ENCODE measurements at places on chromosomes 11 and 22. TPM values are rescaled to one million over a fixed set of nuclear protein-coding genes. Genes with fewer than 3 reads are reported as not detected.

PLA2G3 gene
- total RNA-seq = not detected

PHOX2A gene
- 1.3 TPM for total RNA-seq

KRTAP5-2 gene
- not detected for total RNA-seq

ASRGL1 gene
- total RNA-seq = 6.8 TPM

ENTHD1 gene
- total RNA-seq = not detected

ZNF280A gene
- not detected for total RNA-seq

VPS51 gene
- total RNA-seq = 414 TPM

GRCh38 chr11:69400771-69401590 is 80.5 kb upstream of the LINC01488 start:
- DNase-seq = no peak

DNA sequence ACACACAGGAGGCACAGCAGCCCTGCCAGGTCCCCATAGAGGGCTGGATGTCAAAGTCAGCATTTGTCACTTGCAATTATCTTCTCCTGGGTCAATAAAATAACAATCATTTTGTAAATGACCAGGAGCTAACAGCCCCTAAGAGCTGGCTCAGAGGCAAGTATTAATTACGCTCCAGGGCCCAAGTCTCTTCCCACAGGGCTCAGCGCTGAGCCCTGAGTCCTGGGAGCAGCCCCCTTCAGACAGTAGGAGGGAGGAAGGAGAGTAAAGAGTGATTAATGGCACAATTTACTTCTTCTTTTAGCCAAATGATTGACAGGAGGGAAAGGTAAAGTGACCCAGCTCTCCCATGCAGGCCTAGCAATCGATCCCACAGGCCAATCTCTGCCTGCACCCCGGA is 99.0 kb upstream of the DRD2 start:
- DNase-seq = no peak

DNA sequence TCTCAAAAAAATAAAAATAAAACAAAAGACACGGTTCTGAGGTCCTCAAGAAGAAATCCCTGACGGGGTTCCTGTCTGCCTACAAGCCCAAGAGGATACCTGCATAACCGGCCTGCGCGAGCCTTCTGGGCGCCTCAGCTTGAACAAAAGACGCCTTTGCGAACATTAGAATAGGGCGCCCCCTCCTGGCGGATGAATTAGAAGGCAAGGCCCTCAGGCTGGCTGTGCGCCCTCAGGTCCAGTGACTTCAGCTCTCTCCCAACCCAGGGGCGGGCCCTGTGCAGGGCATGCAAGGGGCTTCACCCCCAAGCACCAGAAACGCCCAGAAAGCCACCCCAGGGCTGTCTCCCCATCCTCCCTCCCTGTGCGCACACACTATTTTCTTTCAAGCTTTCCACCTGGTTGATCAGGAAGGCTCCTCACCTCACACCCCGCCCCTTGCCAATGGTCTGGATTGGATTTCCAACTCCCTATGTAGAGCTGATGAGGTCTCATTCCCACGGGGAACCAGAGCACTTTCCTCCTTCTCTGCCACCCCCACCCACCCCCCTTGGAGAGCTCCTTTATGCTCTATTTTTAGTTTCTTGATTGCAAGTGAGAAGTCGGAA is 273.3 kb downstream of the BUD13 start:
- DNase-seq = no peak

DNA sequence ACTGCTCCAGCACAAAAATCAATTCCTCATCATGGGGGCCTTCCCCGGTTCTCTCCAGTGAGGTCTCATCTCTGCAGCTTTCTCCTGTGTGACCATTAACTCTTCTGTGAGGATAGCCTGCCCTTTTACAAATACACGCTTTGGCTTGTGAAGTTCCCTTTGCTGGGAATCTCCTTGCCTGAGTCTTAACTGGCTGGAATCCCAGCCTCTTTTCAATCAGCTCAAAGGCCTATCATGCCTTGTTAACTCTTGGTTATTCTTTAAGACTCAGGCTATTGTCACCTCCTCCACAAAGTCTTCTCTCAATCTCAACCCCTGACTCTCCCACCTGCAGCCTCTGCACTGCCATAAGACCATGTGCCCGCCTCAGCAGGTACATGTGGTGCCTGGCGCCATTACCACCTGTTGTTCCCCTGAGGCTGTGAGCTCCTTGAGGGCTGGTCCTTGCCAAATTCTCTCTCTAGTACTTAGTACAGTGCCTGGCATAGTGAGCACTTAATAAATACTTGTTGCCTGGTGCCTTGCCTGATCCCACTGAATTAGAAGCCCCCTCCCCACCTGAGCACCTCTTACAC is 128.2 kb downstream of the ST3GAL4 start:
- DNase-seq = no peak

- no peak for DNase-seq
Measured at GRCh38 chr11:69521457-69521856, 40.0 kb downstream of the LINC01488 start.

- no peak for DNase-seq
Measured at GRCh38 chr11:69582756-69583467, 58.0 kb upstream of the CCND1 start.

DNA sequence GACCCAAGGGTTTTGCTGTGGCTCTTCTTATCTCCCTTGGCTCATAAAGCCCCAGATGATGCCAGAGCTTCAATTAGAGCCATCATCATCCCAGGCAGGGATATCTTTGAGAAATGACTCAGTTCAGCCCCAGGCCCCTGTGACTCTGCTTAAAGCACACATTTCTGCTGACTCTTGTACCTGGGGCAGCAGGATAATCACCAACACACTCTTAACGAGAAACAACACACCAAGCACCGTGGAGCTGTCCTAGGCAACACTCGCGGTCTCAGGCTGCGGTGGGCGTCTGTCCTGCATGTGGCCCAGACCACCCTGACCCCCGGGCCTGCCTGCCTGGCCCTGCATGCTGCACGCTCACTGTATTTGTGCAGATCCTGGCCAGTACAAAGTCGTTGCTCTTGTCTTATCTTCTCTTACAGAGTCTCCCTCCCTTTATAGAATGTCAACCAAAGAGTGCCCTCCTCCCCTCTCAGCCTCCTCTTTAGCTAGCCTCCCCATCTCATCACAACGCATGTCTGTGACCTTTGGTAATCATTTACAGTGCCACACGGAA is 114.2 kb upstream of the PARVA start:
- DNase-seq = no peak

DNA sequence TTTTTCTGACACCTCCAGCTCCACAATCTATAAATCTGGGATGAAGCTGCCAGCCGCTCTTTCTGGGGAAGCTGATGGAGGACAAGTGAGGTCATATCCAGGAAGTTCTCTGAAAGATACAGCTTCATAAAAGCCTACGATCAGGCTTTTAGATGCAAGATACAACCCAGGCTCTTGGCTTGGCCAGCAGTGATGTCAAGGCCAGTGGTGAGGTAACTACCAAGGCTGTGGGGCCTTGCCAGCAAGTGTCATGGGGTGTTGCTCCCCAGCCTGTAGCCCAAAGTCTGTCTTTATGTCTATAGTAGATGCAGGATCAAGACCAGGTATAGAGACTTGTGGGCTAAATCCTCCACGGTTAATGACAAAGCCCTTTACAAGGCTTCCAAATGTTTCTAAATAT is 70.1 kb upstream of the TIMP3 start:
- DNase-seq = no peak

DNA sequence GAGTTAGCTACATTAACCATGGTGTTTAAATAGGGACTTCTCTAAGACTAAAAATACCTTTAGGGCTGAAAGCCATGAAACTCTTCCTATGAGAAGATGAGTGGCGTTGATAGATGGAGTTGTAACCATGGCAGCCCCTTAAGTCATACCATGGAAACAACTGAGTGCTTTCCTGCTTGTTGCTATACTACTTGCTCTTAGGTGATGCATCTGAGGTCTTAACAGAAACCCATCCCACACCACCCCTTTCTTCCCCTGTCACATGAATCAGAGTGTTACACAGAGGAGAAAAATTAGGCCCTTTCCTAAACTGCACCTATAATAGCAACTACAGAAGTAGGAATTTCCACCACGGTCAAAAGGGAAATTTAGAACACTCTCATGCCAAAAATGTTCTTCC is 64.3 kb upstream of the ZC3H12C start:
- DNase-seq = no peak

- DNase-seq = peak; percentile 0
Measured at GRCh38 chr11:122864386-122865115, 18.0 kb upstream of the JHY start.

DNA sequence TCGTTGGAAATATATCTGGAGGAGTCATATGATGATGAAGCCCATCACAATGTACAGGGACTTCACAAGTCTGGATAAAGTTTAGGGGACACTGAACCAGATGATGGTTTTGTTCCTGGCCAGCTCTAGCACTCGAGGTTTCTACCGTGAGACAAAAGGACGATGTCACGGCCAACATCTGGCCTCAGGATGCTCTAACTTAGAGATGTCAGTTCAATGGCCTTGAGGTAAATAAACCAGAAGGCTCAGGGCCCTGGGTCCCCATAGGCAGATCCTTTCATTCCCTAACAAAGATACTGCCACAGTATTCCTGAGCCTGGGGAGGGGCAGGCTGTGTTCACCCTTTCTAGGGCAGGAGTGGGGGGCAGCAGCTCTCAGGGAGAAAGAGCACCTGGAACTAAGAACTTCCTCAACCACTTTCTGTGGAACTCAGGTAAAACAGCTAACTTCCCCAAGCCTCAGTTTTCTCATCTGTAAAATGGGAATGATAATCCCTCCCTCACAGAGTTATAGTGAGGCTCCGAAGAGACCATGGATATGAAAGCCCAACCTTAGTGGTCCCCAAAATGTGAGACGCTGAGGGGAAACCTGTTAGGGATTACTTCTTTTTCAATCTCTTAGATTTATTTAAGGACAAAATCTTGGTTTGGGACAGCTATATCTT is 18.3 kb downstream of the MS4A10 start:
- DNase-seq = no peak

GRCh38 chr22:30204742-30205111 is 41.8 kb downstream of the LIF start:
- no peak for DNase-seq

- DNase-seq = no peak
Measured at GRCh38 chr11:104694259-104695064, 203.8 kb downstream of the CASP12 start.

DNA sequence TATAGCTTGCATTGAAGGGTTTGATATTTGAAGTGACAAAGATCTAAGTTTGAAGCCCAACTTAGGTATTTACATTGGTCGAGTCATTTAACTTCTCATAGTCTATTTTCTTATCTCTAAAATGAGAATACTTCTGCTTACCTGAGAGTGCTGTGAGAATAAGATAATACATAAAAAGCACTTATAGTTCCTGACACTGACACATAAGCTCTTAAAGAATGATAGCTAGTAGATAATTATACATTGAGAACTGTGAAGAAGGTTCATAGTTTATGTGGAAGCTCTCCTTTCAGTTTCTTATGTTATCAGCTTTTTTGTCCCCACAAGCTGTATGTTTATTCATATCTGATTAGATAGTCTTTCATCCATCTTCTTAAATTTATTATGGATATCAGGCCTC is 4.8 kb downstream of the PPME1 start:
- no peak for DNase-seq

DNA sequence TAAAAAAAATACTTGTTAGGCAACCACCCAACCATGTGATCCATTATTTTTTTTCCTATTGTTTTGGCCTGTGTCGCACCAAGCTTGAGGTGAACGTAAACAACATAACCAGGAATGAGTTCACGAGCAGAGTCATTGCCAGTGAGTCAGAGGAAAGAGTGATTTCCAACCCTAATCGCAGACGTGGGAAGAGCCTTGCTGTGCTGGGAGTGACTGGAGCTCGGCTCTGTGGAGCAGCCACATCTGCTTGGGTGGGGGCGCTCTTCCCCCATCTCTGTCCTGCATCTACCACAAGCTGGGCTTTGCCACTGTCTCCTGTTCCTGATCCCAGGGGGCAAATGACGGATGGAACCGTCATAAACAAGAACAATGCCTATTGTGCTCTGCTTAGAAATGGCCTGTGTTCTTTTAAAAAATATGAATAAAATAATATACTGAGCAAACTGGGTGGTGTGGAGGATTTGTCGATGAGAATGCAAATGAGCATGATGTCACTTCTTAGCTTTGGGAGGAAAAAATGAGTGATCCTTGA is 210.0 kb downstream of the KIRREL3 start:
- DNase-seq = no peak

DNA sequence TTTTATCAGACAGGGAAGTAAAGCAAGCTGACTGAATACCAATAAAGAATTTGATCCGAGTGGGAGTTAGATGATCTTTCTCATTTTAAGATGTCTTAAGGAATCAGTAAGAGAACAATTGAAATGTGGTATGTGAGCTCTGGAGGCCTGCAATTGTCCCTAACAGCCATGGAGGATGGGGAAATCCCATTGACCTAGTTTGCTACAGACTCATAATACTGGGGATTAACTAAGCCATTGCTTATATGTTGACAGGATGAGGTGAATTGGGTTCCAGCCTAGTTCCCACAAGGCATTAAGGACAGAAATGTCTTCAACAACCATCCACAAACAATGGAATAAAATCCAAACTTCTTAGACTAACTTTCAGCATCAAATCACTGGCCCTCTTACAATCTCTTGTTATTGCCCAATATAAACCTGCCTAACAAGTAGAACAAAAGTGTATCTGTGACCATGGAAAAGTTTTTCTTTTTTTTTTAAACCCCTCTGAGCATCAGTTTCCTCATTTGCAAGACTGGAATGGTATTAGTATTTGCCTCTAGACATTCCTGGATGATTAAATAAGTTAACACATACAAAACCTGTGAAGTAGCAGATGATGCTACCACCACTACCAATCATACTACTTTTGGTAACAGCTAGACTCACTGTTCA is 773.2 kb downstream of the DLG2 start:
- no peak for DNase-seq

GRCh38 chr11:12943311-12943710 is 65.8 kb upstream of the RASSF10 start:
- DNase-seq = no peak

- no peak for DNase-seq
Measured at GRCh38 chr11:3128356-3129180, 36.5 kb downstream of the OSBPL5 start.

DNA sequence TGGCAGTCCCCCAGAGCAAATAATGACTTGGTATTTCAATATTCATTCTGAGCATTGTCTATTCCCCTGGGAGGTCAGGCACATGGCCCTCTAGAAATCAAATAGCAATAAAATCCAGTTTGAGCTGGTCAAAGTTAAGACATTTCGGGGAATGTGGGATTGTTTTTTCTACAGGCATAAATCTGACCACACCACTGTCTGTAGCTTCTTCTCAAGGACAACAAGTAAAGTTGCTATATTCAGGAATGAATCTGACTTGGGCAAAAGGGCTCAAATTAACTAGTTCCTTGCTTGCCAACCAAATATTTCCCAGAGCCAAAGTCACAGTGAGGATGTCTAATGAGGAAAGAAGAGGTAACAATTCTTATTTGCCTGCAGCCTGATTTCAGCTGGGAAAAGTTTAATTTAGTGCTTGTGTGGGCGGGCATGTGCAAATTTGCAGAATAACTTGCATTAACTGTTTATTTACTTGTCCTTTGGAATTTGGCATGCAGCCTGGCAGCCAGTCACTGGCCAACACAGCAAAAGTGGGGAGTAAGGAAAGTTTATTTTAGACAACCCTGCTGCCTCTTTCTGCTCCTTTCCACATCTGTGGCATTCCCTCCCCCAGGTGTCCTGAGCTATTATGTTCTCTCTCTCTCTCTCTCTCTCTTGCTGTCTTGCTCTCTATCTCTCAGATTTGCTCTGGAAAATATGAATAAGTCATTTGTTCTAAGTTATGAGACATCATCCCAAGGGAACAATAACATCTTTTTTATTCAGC is 51.2 kb upstream of the ARHGAP20 start:
- DNase-seq = no peak

- no peak for DNase-seq
Measured at GRCh38 chr11:19013181-19013857, 47.2 kb downstream of the MRGPRX2 start.

Measured in esophagus muscularis mucosa (tissue), 4 donors.